ENCODE measurements at places on chromosomes 5 and 9.

DNA sequence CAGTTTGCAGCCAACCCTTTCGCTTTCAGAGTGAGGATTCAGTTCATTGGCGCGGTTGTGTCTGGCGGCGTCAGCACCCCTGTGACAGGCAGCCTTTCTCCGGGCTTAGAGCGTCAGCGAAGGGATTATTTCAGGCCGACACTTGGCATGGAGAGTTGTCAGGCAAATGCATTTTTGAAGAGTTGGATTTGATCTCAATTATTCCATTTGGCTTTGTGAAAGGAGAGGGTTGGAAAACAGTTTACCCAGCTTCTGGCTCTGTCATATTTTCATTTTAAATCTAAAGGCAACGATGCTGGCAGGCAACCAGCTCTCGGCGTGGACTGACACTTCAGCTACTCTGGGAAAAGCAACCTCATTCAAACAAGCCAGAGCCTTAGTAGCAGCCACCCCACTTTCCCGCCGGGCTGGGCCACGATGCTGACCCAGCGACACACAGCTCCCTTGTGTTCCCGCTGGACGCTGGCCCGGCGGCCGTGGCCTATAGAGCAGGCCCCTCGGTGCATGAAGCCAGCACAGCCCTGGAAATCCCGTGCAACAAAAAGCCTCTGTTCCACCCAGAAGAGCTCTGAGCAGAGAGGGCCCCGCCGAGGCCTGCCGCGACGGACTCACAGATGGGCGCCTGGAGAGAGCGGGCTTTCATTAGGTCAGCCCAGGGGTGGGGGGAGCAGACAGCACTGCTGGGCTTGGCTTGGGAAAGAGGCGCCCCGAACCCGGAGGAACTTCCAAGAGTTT is 28.9 kb upstream of the LPCAT1 start:
- no peak for DNase-seq

- no peak for DNase-seq
These were observed 144.9 kb downstream of the CCDC192 start for GRCh38 chr5:127848098-127848497.

GRCh38 chr9:212297-212696 is 2.4 kb upstream of the DOCK8 start:
- no peak for DNase-seq

DNA sequence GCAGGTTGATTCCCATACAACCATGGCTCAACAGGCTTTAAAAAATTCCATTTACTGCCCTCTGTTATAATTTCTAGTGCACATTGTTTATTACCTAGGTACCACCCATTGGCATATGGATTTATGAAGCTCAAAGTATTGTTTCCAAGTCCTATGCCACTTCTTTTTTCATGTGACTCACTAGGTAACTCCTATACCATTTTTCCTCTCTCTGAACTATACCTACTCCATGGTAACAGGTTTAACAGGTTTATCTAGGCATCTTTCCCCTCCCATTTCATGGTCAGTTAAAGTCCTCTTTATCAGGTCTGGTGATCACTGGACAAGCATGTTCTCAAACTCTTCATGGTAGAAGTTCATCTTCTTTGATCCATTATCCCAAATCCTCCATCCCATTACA is 49.6 kb upstream of the ABCA1 start:
- DNase-seq, result no peak

GRCh38 chr5:134224888-134225779 is 739 bp downstream of the PPP2CA start:
- DNase-seq, result peak; percentile 53

- no peak for DNase-seq
These were observed 266.2 kb downstream of the TRIM32 start for GRCh38 chr9:116953271-116953670.

GRCh38 chr9:88046542-88046941 is 72.2 kb upstream of the CDK20 start:
- no peak for DNase-seq

DNA sequence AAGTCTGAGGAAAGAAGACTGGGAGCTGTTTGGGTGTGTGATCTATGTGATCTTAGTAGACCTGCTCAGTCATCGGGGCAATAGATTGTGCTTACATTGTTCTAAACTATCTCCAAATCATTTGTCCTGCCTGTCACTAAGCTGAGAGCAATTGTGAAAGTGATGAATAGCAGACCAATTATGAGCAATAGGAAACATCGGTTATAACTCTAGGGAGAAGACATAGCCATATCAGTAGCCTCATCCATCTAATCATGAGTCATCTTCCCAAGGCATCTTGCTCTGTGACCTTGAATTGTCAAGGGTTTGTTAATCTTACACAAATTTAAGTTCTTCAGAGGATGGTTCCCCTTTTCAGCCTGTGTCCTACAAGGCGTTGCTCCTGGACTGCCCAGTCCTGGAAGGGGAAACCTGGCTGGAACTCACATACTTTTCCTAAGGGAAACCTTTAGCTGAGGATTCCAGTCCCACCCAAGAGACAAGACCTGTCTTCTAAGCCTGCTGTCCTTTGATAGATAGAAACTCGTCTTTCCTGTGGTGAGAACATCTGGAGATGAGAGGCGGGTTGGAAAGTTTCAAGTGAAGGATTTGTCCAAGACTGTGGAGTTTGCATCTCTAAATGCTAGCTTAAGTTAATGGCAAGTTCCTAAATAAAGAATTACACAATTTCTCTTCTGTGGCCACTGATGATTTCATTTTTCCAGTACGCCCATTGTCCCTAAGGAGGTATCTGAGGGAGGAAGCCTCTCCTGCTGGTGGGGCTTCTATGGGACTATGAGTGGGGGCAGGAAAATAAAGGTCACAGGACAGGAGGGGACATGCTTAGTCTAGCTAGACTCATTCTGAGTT is 53.9 kb upstream of the TRIM32 start:
- no peak for DNase-seq

DNA sequence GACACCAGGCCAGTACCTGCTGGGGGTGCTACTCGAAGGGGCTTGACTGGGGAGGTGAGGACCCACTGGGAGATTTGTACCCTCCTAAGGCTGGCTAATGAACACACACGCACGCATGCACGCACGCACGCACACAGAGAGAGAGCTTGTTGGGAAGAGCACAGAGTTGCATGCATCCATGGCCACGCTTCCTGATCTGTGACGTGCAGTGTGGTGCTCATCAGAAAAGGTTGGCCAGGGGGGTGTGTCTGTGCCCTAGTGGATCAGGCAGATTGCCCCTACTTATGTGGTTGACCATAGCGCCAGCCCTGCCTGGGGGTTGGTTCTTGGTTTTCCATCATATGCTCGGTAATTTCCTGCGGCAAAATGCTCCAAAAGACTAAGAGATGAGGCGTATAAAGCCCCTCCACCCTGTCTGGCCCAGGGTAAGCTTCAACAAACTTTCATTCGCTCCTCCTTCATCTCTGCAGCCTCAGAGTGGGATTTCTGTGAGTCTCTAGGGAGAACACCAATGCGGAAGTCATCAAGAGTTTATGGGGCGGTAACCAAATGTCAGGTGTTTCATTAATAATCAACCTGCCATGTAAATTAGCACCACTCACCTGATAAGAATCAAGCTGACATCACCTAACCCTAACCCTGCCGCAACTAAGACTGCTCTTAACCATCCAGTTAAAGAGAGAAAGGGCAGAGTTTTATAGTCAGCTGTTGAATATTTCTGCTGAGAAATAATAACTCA is 8.0 kb upstream of the GFI1B start:
- DNase-seq, result no peak

DNA sequence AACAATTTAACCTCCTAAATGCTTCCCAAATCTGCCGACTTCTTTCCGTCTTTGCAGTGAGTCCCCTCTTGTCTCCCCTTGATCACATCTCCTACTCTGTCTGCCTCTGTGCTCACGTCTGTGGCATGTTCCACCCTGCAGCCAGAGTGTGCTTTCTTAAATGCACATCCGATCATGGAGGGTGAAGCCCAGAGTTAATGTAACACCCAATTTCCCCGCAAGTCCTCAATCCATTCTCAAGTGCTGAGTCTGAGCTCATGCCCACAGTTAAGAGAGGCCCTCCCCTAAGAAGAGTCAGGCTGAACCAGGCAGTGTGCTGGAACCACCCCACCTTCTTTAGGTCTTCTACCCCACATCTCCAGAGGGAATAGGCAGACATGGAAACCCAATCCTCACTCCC is 164.8 kb downstream of the EPB41L4A start:
- no peak for DNase-seq

GRCh38 chr5:109105631-109106267 is 304.0 kb downstream of the PJA2 start:
- no peak for DNase-seq

DNA sequence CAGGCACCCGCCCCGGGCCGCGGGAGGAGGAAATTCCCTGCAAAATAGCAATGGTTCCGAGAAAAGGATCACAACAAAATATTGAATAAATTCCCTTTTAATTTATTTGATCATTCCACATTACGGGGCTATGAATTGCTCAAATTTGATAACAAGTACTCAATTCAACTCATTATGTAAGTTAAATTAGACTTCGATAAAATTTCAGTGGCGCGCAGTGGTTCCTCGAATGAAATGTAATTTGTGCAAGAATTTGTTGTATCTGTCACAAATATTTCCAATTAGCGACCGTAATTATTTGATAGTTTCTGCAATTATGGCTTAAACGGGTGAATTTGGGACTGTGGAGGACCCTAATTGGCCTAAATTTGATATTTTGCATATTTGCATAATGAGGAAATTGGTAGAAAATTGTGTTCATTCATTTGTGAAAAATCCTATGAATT is 76.0 kb upstream of the TBCA start:
- no peak for DNase-seq

DNA sequence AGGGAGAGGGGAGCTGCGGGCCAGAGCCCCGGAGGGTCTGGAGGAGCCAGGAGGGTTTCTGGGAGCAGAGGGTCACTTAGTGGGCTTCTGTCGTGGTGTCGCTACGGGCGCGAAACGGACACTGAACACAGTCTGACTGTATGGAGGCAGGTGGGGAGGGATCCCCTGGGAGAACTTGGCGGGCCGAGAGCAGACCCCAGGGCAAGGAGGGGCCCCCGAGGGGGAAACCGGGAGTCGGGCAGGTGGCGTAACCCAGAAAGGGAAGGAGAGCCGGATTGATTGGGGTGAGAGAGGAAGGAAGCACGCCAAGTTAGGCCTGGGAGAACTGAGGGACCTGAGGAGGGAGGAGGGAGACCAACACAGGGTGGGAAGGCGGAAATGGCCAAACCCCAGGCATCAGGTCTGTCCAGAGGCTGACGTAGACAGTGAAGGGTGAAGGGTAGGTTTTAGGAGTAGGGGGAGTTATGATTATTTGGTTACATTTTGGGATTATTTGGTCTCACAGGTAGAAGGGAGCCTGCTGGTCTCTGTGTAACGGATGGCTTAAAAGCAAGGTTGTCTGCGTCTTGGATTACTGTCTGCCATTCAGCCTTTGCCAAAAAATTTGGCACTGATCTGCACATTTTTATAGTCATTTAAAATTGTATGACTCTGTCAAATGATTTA is 3.3 kb upstream of the MSMP start:
- peak; percentile 9 for DNase-seq

GRCh38 chr5:126234563-126235195 is 188.5 kb upstream of the GRAMD2B start:
- DNase-seq, result no peak

- DNase-seq, result no peak
These were observed 131.2 kb upstream of the LMX1B start for GRCh38 chr9:126482361-126483044.

DNA sequence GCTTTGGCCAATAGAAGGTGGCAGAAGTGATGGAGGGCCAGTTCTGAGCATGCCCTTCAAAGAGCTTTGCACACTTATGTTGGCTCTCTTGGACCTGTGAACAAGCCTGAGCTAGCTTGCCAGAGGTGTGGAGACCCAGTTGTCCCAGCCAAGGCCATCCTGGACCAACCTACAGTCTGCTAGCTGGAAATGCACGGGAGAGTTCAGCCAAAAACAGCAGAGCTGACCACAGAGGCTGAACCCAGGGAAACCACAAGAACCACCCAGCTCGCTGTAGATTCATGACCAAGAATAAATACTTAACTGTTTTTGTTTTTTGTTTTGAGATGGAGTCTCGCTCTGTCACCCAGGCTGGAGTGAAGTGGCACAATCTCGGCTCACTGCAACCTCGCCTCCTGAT is 65.4 kb upstream of the HAND1 start:
- no peak for DNase-seq

- no peak for DNase-seq
These were observed 132.2 kb upstream of the ASTN2 start for GRCh38 chr9:117546894-117547678.

DNA sequence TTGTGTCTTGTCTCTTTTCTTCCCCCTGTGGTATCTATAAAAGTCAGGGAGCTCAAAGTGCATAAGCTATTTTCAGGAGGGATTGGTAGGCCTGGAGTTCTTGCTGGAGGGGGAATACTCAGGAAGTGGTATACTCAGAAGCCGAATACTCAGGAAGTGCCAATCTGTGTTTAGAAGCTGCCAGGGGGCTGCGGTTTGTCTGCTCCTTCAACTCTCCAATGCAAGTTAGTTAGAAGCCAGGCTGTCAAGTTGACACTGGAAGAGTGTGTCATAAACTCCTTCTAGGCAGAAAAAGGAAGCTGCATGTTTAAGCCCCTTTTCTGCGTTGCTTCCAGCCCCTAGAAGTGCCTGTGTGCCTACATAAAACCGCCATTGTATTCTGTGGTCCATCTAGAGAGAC is 366.5 kb downstream of the TAF11L14 start:
- no peak for DNase-seq

Data from stimulated activated CD8-positive, alpha-beta memory T cell treated with anti-CD3 and anti-CD28 coated beads, Interleukin-15, amount 100 ng/mL, for 48 hours (primary cell).